ENCODE measurements at places on chromosomes 16 and 17.

GRCh38 chr16:89545044-89545830 lies 15.2 kb upstream of the RPL13 start:
- DNase-seq, result no peak

DNA sequence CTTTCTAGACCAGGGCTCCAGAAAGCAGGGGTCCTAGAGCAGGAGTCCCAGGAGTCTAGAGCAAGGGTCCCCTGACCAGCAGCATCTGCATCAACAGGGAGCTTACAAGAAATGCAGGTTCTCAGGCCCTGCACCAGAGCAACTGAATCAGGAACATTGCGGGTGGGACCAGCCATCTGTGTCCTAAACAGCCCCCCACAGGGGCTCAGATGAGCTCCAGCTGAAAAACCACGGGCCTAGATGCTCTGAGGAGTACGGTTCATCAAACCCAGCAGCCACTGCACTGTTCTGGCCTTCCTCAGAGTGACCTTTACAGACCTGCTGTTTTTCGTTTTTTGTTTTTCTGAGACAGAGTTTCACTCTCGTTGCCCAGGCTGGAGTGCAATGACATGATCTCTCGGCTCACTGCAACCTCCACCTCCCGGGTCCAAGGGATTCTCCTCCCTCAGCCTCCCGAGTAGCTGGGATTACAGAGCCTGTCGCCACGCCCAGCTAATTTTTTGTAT lies 438.2 kb downstream of the SOX9 start:
- DNase-seq, result no peak

GRCh38 chr17:50175035-50175807 lies 9.4 kb downstream of the SGCA start:
- no peak for DNase-seq

DNA sequence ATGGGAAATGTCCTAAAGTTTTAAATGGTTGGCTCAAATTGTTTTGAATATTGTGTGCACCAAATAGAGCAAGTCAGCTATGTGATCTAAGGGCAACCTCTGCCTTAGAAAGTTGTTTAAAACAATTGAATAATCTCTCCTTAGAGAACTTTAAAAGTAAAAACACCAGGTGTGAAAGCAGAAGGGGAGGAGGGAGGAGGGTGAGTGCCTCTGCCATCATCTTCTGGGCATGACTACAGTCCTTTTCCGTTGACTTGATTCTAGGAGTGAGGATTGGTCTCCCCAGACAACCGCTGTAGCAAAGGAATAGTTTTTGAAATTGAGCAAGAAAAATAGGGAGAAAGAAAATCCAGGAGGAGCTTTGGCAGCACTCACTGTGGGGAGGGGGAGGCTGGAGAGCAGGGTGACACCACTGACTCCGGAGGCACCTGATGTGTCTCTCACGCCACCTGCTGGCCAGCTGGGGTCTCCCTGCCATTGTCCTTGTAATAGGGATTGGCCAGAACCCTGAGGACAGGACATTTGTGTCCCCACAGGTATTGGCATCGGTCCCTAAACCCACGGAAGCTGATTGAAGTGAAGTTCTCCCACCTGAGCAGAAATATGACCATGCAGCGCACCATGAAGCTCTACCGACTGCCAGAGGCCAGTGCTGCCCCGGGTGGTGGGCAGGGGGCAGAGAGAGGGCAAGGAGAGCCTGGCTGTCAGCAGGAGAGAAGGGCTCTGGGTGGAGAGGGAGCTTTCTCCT lies 33.3 kb downstream of the PLCD3 start:
- peak; percentile 73 for DNase-seq

DNA sequence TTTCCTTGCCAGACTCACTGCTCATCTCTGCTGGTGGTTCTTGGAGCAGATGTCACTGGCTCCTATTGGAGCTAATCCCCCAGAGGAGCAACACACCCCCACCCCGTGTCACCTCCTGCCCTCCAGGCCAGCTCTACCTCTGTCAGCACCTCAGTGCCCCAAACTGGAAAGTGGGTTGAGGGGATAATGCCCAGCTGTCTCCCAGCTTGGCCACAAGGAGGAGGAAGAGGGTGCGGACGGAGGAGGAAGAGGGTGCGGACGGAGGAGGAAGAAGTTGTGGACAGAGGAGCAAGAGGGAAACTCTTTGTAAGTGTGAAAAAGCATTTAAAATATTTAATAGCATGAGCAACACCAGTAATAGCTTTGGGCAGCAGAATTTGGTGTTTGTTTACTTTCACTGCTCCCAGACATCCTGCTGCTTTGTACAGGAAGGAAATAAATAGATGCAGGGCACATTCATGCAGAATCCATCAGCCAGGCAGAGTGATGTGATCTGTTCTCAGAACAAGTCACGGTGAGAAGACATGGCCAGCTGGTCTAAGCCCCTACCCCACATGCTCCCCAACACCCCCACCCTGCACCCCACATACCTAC lies 82.5 kb downstream of the C17orf67 start:
- no peak for DNase-seq

- no peak for DNase-seq
These were observed 87.8 kb downstream of the CRISPLD2 start for GRCh38 chr16:84907575-84907974.

DNA sequence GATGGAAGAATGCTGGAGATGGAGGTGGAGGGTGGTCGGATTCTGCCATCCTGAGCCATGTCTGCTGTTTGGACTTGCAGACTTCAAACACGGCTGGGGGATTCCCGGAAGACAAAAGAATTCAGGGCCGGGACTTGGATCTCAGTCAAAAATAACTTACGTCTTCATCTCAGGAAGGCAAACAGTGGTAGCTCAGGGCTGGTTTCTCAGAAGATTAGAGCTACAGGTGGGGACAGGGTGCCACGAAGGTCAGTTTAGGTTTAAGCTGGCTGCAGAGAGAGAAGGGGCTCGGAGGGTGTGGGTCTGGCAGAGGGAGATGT lies 4.3 kb upstream of the RHBDL3 start:
- no peak for DNase-seq

- peak; percentile 59 for DNase-seq
These were observed 138.7 kb downstream of the GAS7 start for GRCh38 chr17:10059684-10060211.

DNA sequence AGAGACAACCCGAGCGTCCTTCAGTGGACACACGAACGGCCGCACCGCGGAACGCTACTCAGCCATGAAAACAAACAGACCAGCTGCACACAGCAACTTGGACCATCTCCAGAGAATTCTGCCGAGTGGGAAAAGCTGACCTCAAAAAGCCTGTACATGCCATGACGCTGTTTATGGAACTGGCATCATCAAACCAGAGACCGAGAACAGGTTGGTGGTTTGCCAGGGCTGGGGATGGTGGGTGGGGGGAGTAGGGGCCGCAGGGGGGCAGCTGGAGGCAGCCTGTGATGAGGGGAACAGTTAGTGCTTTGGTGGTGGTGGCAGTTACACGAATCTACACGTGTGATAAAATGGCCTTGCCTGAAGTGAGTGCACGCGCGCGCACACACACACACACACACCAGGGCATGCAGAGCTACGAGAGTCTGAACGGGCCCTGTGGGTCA lies 169.8 kb downstream of the LAT start:
- no peak for DNase-seq

GRCh38 chr17:65609749-65610148 lies 48.3 kb upstream of the AXIN2 start:
- no peak for DNase-seq

All from CD4-positive, alpha-beta T cell treated with Interleukin-1 beta for 1 hour (primary cell).